ENCODE measurements at places on chromosomes 6 and 20. TPM values are rescaled to one million over a fixed set of nuclear protein-coding genes. Genes with fewer than 3 reads are reported as not detected.

DNA sequence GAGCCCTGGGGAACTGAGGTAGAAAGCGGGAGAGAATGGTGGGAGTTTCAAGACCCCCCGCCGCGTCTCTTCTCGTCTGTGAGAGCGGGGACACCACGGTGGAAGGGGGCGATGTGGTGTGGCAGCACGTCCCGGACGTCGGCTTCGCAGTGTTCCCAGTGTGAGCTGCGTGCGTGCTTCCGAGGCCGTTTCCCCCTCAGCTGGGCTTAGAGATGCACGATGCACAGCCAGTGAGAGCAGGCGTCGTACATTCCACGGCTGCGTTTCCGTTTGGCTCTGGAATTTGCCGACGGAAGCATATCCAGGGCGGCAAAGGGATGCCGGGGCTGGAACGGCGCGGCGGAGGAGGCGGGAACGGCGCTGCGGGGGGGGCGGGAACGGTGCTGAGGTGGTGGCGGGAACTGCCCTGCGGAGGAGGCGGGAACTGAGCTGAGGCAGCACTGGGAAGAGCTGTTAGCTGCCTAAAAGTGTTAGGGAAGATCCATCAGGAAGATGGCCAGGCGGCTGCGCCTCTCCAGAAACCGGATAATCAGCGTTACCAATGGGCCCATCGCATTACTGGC, 37.7 kb downstream of the KIF25 start:
- DNase-seq, result peak; percentile 47

DNA sequence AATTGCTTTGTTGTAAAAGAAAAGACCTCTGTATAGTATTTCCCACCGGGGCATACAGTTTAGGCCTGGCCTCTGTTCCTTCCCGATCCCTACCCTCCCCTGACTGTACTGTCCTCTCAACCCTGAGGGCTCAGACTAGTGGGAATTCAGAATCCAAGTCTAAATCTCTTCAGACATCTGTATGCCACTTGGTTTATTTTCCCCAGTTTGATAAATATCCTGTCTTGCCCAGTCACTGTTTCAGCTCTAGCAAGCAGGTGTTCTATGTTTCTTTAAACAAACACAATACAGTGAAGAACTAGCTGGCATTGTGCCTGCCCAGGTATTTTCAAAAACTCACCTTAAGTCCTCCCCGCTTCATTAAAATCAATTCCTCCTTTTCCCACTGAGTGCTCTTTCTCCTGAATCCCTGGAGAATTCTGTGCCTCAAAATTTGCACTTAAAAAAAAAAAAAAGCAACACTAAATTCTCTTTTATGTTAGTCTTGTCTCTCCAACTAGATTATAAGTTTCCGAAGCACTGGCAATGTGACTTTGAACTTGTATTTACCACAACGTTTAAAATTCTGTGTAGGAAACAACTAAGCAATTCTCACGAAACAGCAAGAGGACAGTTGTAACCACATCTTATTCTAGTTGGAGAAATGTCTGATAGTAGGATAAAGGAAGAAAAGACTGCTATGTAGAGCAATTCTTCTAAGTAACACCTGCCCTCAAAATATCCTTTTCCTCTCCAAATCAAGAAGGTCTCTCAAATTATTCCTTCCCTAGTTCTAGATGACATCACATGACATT, 112.0 kb upstream of the CARMIL1 start:
- no peak for DNase-seq

DNA sequence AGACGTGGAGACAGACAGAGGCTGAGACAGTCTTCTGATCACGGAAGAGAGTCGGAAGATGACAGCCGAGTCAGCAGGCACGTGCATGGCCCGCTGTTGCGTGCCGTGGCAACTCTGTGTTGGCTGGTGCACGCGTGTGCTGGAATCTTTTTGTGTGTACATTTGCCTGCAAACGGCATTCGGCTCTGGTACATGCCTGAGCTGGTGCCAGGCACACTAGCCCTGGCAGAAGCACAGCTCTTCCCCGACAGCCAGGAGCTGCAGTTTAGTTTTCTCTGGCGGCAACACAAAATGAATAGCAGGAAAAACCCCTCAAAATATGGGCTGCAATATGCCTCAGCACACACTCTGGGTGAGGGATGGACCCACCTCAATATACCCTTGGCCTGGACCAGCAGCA, 769 bp upstream of the PDYN start:
- no peak for DNase-seq

GRCh38 chr6:107987805-107988204, 29.8 kb upstream of the SEC63 start:
- DNase-seq, result no peak

DNA sequence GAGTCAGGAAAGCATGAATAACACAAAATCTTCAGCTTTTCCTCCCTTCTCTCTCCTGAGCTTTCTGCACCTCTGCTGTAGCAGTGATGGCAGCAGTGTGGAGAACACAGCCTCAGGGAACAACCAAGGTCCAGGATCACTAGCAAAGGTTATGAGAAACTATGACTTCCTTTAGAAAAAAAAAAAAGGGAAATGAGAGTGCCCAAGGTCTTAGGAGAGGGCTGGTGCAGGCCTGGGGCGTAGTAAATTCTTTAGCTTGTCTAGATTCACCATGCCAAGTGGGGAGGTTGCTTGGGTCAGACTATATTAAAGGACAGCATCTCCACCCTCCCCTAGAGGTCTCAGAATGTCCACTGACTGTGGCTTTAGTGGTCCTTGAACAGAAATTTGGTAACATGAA, 40.4 kb upstream of the POLR1H start:
- no peak for DNase-seq

- no peak for DNase-seq
Measured at GRCh38 chr6:163661272-163661671, 246.8 kb downstream of the QKI start.

- no peak for DNase-seq
Measured at GRCh38 chr6:104486035-104486434, 373.7 kb downstream of the HACE1 start.

- DNase-seq, result no peak
Measured at GRCh38 chr20:38095017-38095686, 61.6 kb downstream of the RPRD1B start.

The FOXF2 gene
- 3.3 TPM for total RNA-seq

Data from testis (tissue), 5 donors.